ENCODE measurements at places on chromosomes 6 and 20.

DNA sequence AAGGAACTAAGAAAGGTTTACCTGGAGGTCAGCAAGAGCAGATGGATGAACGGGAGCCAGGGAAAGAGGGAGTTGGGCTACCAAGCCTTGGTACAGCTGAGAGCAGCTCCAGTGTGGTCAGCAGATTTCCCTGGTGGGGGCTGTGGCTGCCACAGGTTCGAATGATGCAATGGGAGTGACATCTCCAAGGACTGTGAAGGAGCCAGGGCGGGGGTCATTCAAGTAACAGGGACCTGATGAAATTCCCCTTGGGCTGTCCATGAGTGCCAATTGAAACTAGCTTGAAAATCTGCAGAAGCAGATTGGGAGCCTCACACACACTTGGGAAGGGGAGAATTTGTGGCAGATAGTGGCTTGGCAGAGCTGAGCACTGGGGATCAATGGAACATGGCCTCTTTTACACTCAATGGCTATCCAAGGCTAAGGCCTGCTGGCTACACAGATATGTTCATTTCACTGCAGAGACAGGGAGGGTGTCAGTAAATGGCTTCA is 247.0 kb upstream of the ECI2 start:
- no peak for DNase-seq

DNA sequence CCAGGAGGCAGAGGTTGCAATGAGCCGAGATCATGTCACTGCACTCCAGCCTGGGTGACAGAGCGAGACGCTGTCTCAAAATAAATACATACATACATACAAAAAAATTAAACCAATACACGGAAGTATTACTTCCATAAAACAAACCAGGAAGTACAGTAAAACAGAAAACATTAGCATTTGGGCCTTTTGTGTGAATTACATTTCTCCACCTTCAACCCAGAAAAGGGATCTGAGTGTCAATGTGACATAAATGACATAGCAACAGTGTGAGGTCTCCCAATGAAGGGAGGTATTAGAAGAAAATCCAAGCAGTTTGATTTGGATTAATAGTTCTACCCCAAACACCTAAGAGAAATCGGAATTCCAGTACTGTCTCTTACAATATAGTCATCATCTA is 10.1 kb downstream of the CSNK2A1 start:
- DNase-seq = no peak

DNA sequence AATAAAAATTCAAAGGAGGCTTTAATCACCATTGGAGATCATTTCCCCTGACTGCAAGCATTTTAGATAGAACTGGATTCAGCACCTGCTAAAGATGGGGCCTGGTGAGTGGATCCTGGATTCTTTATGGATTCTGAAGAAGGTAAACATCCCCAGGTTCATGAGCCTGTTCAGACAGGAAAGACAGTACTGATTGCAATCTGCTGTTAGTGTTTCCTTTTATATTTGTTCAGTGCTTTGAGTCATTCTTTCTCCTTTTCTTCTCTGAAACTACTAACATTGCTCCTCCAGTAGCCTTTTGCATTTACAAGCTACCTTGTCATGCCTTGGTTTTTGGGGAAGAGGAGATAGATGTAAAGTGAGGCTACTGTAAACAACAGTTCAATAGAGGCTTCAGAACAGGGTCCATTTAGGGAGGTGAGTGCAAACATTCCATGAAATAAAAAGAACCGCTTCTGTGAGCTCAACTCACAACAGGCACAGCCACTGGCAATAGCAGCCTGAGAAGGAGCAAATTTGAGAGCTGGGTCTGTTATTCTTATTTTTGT is 66.4 kb upstream of the PRL start:
- no peak for DNase-seq

GRCh38 chr6:33205191-33206026 is 954 bp downstream of the HSD17B8 start:
- no peak for DNase-seq

GRCh38 chr6:73901311-73901710 is 205.3 kb downstream of the CD109 start:
- DNase-seq = no peak

DNA sequence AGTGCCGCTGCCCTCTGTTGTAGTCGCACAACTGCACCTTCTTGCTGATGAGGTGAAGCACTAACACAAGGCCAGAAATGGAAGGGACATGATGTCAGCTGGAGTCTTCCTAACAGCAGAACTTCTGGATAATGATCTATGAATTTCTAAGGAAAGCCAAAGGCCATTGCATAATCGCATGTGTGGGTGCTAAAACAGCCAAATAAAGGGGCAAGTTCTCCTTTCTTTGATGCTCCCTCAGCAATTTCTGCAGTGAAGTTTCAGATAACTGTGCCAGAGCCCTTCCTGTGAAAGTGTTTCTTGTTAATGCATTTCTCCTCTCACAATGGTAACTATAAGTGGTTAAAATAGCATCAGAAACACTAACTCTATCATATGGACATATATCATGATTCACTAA is 8.0 kb upstream of the F13A1 start:
- no peak for DNase-seq

DNA sequence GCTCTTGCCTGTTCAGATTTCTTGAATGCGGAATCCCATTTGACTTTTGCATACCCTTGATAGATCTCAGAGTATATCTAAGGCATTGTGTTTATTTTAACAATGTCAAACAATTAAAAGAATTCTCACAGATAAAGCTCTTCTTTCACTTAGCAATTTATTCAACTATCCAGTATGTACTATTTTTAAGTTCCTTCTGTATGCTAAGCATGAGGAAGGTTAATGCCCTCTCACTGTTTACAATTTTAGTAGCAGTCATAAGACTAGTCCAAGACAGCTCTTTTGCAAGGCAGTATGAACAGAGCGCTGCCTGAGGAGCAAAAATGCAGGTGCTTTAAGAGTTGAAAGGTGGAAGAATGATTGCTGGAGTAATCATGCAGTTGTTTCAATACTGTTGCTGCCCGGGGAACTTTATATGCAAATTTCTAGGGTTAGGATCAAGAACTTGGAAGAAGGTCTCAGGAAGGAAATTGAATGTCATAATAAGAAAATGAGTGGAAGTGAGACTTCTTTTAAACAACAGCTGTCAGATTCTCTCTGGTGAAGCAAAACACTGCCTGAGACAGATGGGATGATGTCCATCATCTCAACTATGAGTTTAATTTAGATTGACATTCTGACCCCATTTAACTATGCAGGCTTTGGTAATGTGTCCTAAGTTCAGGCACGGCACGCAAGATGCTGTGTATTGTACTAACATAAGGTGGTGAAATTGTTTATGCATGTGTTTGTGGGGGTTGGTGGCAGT is 1303.5 kb upstream of the CITED2 start:
- DNase-seq = no peak

DNA sequence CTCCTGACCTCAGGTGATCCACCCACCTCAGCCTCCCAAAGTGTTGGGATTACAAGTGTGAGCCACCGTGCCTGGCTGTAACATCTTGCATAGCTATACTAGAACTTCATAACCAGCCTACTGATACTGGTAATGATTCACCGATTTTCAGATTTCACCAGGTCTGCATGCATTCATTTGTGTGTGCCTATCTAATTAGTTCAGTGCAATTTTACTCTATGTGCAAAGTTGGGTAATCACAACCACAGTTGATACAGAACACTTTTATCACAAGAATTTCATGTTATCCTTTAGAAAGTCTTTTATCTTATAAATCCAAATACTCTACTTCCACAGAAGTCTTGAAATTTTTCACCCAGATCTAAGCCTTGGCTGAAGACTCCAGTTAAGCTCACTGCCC is 22.2 kb downstream of the FASTKD5 start:
- DNase-seq = no peak

GRCh38 chr6:33199687-33200218 is 712 bp downstream of the RXRB start:
- DNase-seq = no peak

DNA sequence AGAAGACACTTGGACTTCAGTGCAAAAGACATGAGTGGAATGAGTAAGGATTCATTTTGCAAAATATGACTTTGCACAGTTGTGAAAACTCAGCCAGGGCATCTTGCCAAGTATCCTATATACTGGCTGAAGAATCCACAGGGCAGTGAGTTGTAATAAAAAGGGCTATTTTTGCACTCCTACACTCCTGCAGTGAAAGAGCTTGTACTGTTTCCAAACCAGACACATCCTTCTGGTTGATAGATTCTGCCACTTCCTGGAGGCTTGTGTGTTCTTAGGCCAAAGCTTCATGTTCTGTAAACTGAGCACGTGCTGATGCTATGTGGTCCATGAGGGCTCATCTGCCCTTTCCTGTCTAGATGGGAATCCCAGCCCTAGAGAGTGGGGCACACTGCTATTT is 34.9 kb downstream of the GMPR start:
- DNase-seq = peak; percentile 64

- DNase-seq = no peak
Measured at GRCh38 chr6:35512740-35513139, at the start of gene TULP1. TULP1 (minus strand) TSS chr6:35512896; CDS start chr6:35512858, 38 bp downstream.

DNA sequence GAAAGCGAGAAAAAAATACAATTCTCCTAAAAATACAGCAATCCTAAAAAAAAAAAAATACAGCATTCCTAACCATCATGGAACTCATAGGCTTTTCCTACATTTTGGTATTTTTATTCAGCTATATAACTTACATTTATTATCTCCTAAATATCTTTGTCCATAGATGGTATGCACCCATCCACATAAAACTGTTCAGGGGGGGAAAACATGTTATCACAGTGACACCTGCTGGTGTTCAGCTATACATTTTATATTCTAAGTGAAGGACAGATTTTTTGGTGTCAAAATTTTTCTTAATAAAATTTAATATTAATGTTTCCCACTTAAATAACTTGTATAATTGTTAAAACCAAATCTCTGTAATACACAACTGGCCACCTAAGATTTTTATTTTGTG is 58.0 kb downstream of the BLOC1S5 start:
- no peak for DNase-seq

GRCh38 chr6:96704713-96705112 is 132.6 kb downstream of the GPR63 start:
- no peak for DNase-seq

- DNase-seq = no peak
Measured at GRCh38 chr6:1013656-1014430, 298.1 kb upstream of the FOXQ1 start.

DNA sequence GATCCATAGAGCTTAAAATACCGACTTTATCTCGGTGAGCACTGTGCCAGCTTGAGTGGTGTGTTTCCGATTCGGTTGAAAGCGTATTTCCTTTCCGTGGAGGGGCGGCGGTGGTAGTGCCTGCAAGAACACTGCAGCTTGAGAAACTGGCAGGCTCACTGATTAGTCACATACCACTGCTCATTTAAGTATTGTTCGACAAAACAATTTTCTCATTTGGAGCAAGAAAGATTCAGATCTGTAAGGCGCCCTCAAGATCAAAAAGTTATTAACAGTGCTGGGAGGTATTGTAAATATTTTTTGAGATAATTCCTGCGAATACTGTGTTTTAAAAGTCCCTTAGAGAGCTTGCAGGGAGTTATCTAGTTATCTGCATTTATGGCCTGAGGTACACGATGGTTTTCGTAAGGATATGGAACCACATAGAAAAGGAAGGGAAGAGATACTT is 1.3 kb downstream of the MAPK14 start:
- DNase-seq = no peak

GRCh38 chr6:90315354-90315950 is 18.8 kb upstream of the BACH2 start:
- no peak for DNase-seq

GRCh38 chr6:43075670-43076463 is at the start of gene PTK7:
PTK7 (plus strand) TSS chr6:43076314; CDS start chr6:43076489, 175 bp downstream.
- DNase-seq = no peak

- no peak for DNase-seq
Measured at GRCh38 chr6:114714836-114715507, 372.1 kb upstream of the HS3ST5 start.

- DNase-seq = peak; percentile 93
Measured at GRCh38 chr6:158040051-158040803, 58.6 kb downstream of the SYNJ2 start.

GRCh38 chr6:6052216-6052615 is 45.5 kb upstream of the NRN1 start:
- DNase-seq = no peak

- DNase-seq = no peak
Measured at GRCh38 chr20:10611357-10611756, 62.4 kb downstream of the JAG1 start.

- DNase-seq = no peak
Measured at GRCh38 chr20:854601-855000, 21.1 kb downstream of the FAM110A start.

DNA sequence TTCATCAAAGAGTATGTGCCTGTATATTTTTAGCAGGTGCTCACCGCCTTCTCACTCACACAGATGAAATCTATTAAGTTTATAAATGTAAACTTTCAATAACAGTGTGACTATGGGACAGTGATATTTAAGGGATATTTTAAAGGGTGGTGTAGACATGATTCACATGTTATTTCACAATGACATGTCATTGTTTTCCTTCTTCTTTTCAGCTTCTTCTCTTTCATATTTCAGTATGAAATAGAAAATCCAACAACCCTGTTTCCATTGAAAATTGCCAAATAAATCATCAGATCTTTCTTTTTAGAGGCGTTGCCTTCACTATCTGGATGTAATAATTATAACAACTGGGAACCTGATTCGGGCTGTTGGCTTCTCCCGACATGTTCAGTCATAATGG is 54.8 kb downstream of the PFDN4 start:
- no peak for DNase-seq

DNA sequence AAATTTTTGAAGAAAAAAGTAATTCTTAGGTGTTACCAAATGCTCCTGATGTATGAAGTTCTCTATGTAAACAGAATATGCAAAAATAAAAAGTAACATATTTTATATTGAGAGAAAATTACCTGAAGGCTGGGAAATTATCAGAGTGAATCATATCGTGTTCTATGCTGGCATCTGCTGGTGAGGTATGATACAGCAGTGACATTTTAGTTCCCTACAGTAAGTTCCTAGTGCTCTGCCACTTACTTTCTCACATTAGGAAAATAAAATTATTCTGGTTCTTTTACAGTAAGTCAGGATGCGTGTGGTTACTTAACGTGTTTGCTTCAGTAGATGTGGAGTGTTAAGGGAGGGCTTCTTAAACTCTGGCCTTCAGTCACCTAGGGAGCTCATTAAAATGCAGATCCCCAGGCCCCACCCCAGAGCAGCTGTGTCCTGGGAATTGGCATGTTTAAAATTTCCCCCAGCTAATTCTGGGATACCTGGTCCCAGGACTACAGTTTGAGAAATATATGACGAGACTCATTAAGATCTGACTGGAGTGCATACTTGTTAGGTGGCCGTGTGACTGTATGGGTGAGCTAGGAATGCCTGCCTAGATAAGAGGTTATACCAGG is 3.2 kb downstream of the ACTR5 start:
- no peak for DNase-seq

All from fibroblast of skin of left biceps (primary cell).